ENCODE measurements at places on chromosomes 12 and 14. TPM values are rescaled to one million over a fixed set of nuclear protein-coding genes. Genes with fewer than 3 reads are reported as not detected.

The FAM222A gene
- total RNA-seq, result 5.9 TPM

The FAR2 gene
- total RNA-seq, result 0.15 TPM

The TBC1D30 gene
- 1.8 TPM for total RNA-seq

The ABCC9 gene
- 0.01 TPM for total RNA-seq

The MGAT4C gene
- 0.09 TPM for total RNA-seq

The DNM1L gene
- total RNA-seq, result 43.3 TPM

The GLIPR1L1 gene
- total RNA-seq, result not detected

The SCN8A gene
- 2.5 TPM for total RNA-seq

The JAG2 gene
- 24.5 TPM for total RNA-seq

The BEGAIN gene
- total RNA-seq, result 11.0 TPM

The TMEM233 gene
- total RNA-seq, result 0.07 TPM

The TIMM9 gene
- total RNA-seq, result 82.9 TPM

The SRRM4 gene
- total RNA-seq, result not detected

The KRT6A gene
- total RNA-seq, result 0.27 TPM

The ASCL1 gene
- total RNA-seq, result not detected

The KRT75 gene
- total RNA-seq, result 0.29 TPM

The TROAP gene
- total RNA-seq, result 78.1 TPM

The KCNA5 gene
- not detected for total RNA-seq

The HIGD1C gene
- not detected for total RNA-seq

The ASIC1 gene
- total RNA-seq, result 4.8 TPM

The MYBPC1 gene
- total RNA-seq, result not detected

The MSRB3 gene
- total RNA-seq, result 24.6 TPM

The L2HGDH gene
- total RNA-seq, result 10.2 TPM

The RPL10L gene
- total RNA-seq, result not detected

The INSM2 gene
- 0.02 TPM for total RNA-seq

The TMEM30B gene
- total RNA-seq, result 0.17 TPM

The RACGAP1 gene
- 77.6 TPM for total RNA-seq

The SMIM41 gene
- not detected for total RNA-seq

The KLRD1 gene
- total RNA-seq, result not detected

The LALBA gene
- total RNA-seq, result not detected

The CSAD gene
- total RNA-seq, result 5.4 TPM

The CLEC2B gene
- 3.0 TPM for total RNA-seq

The CCDC38 gene
- 0.06 TPM for total RNA-seq

The SLC17A8 gene
- total RNA-seq, result not detected

The TMEM63C gene
- 1.6 TPM for total RNA-seq

The AMDHD1 gene
- total RNA-seq, result 2.8 TPM

The CCDC196 gene
- total RNA-seq, result not detected

The NYNRIN gene
- 0.15 TPM for total RNA-seq

The FOXA1 gene
- 11.5 TPM for total RNA-seq

The MUCL1 gene
- not detected for total RNA-seq

The LTBP2 gene
- 16.4 TPM for total RNA-seq

The PROX2 gene
- total RNA-seq, result not detected

The FGD4 gene
- 1.4 TPM for total RNA-seq

The KLRF1 gene
- total RNA-seq, result not detected

The HNF1A gene
- total RNA-seq, result 5.7 TPM

The NFATC4 gene
- 0.07 TPM for total RNA-seq
